ENCODE measurements at places on chromosomes 2 and 18.
A peak's percentile ranks its signal among the peaks of the same experiment; 100 is the strongest.

DNA sequence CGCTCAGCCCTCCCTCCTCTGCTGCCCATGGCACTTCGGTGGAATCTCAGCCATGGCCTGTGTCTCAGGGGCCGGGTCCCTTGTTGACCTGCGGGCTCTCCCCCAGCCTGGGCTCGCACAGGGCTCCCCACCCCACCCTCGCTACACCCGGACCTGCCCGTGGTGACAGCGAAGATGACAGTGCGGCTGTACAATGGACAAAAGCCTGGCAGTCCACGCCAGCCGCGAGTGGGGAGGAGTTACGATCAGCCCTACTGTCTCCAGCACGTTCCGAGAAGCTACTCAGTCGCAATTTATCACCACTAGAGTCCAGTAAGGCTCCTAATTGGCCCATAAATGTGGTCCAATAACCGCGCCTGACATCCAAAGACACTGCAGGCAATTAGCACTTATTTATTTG, 31.6 kb downstream of the GBX2 start:
- DNase-seq: no peak

GRCh38 chr18:77323640-77324299, 74.1 kb downstream of the GALR1 start:
- DNase-seq: no peak

GRCh38 chr2:146634230-146635097, 1210.4 kb upstream of the ACVR2A start:
- DNase-seq: no peak

DNA sequence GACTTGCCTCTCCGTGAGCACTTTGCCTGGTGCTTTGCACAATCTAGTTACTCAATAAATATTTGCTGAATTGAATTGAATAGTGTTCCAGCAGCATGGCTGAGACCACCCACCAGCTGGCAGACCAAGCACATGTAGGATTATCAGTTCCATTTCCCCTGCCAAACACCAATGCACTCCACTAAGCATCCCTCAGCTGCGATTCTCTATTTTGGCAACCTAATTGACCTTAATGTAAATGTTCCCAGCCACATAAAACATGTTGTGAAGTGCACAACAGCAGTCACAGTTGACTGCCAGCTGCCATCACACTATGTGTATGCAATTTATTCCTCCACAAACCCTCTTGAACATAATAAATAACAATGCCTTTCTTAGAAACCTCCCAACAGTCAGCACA, 1879.4 kb upstream of the PIK3C3 start:
- no peak for DNase-seq

- no peak for DNase-seq
Measured at GRCh38 chr2:189171956-189172609, 7.5 kb downstream of the COL5A2 start.

- DNase-seq: no peak
Measured at GRCh38 chr2:130726614-130727180, 2.2 kb upstream of the GPR148 start.

GRCh38 chr18:6478121-6478520, 63.4 kb upstream of the L3MBTL4 start:
- no peak for DNase-seq

GRCh38 chr2:235005603-235006259, 53.9 kb downstream of the SH3BP4 start:
- no peak for DNase-seq

GRCh38 chr2:43218702-43219382, 7.6 kb downstream of the ZFP36L2 start:
- DNase-seq: peak; percentile 63

DNA sequence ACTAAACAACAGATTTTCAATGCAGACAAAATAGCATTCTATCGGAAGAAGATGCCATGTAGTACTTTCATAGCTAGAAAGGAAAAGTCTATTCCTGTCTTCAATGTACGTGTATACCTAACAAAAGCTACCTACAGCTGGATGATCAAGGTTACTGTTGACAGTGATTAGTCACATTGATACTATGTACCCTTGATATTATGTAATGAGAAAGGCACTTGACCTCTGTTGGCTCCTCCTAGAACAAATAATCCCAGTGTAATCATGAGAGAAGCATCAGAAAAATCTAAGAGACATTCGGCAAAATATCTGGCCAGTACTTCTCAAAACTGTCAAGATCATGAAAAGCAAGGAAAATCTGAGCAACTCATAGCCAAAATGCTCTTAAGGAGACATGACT, 44.4 kb upstream of the LRRTM4 start:
- no peak for DNase-seq

- DNase-seq: no peak
Measured at GRCh38 chr2:69054431-69054830, 41.5 kb downstream of the ANTXR1 start.

GRCh38 chr2:126908721-126909177, 10.1 kb downstream of the TEX51 start:
- DNase-seq: no peak

Measured in SIG-M5 (cell line).